NCI-H69 (cell line): ENCODE measurements at places on chromosomes 4 and X.

DNA sequence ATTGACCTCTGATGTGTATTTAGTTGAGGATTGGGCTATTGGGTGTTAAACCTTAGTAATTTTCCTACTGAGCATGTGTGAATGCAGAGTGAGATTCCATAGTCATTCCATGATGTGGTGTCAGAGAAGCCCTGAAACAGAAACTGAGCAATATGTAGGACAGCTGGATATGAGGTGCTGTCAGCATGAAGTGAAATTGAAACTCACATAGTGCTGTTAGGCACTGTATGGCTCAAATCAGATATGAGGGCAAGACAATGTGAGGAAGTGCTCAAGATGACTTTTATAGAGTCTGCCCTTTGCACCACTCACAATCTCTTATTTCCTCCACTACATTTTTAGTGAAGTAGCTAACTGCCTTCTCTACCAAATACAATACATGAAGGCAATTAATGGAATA, 188.3 kb downstream of the SH3BGRL start:
- no peak for DNase-seq

- no peak for DNase-seq
Measured at GRCh38 chrX:17078031-17078720, 131.7 kb downstream of the REPS2 start.

GRCh38 chrX:133776072-133776471, 209.3 kb downstream of the GPC3 start:
- peak; percentile 4 for DNase-seq

- no peak for DNase-seq
Measured at GRCh38 chr4:41602886-41603498, 65.0 kb downstream of the LIMCH1 start.

GRCh38 chrX:120604361-120604782, 471 bp downstream of the MCTS1 start:
- DNase-seq = peak; percentile 73

GRCh38 chr4:98148856-98149255, 5.6 kb upstream of the STPG2 start:
- peak; percentile 11 for DNase-seq

GRCh38 chr4:1344696-1345095, 2.3 kb upstream of the UVSSA start:
- DNase-seq = no peak

DNA sequence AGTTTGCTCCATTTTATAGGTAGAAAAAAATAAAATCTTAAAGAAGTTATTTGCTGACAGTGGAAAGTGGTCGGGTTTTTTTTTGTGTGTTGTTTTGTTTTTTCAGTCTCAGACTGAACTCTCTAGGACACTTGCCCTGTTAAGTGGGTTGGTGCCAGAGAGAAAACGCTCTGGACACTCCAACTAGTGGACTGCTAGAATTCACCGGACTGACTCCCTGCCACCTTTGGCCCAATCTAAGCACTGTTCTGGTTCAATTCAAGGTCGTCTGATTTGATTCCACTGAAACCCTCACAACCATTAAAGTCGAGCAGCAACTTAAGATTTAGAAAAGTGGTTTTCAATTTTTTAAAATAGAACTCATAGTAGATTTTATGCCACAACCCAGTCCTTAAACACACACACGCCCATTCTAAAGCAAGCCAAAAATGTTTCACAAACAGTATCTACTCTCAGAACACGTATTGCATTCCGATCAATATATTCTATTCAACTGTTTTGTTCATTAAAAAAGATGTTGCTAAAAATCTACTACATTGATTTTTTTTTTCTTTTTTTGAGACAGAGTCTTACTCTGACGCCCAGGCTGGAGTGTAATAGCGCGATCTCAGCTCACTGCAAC, 27.3 kb downstream of the RWDD4 start:
- no peak for DNase-seq

- no peak for DNase-seq
Measured at GRCh38 chr4:161188578-161188977, 975.2 kb downstream of the FSTL5 start.

GRCh38 chrX:27890611-27891010, 82.8 kb downstream of the MAGEB10 start:
- DNase-seq = no peak

- no peak for DNase-seq
Measured at GRCh38 chr4:113677325-113677724, 84.2 kb downstream of the CAMK2D start.

- no peak for DNase-seq
Measured at GRCh38 chrX:14802943-14803710, 69.7 kb downstream of the FANCB start.

- no peak for DNase-seq
Measured at GRCh38 chrX:150531467-150531866, 37.0 kb upstream of the MTM1 start.

DNA sequence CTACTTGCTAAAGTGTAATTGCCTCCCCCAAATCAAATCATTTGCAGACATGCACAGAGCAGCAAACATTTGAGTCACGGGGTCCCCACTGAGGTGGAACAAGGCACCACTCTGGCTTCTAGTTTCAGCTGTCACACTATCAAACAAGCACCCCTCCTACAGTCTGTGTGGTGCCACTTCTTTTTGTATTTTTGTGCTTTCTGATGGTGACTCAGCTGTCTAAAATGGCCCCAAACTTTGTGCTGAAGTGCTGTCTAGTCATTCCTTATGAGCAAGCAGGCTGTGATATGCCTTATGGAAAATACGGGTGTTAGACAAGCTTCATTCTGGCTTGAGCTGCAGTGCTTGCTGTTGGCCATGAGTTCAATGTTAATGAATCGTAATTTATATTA, 15.4 kb downstream of the IGFBP7 start:
- DNase-seq = no peak

DNA sequence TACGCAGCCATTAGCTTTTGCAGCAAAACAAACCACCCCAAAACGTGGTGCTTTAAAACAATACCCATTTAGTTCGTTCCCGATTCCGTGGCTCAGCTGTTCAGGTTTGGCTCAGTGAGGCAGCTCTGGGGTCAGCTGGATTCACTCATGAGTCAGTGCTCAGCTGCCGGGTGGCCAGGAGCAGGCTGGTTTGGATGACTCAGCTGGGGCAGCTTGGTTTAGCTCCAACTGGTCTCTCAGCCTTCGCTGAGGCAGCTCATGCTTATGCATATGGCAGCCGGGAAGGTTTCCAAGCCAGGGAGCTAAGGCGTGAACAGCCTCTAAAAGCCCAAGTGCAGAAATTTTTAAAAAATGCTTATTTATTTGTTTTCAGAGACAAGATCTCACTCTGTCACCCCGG, 13.3 kb upstream of the CD99 start:
- DNase-seq = no peak

GRCh38 chrX:132710656-132711155, 221.9 kb upstream of the MBNL3 start:
- no peak for DNase-seq

- peak; percentile 87 for DNase-seq
Measured at GRCh38 chr4:152591396-152591795, 55.5 kb upstream of the FBXW7 start.

DNA sequence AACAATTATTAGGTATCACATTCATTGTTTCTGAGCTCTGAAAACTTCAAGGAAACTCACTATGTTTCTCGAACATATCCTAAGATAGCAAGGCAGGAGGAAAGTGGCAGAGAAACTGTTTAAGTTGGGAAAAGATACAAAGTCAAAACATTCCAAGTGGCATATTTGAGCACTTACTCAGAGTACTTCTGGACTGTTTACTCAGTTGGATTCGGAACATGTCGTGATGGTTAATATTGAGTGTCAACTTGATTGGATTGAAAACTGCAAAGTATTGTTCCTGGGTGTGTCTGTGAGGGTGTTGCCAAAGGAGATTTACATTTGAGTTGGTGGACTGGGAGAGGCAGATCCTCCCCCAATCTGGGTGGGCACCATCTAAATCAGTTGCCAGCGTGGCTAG, 298.3 kb downstream of the IL1RAPL2 start:
- DNase-seq = no peak

DNA sequence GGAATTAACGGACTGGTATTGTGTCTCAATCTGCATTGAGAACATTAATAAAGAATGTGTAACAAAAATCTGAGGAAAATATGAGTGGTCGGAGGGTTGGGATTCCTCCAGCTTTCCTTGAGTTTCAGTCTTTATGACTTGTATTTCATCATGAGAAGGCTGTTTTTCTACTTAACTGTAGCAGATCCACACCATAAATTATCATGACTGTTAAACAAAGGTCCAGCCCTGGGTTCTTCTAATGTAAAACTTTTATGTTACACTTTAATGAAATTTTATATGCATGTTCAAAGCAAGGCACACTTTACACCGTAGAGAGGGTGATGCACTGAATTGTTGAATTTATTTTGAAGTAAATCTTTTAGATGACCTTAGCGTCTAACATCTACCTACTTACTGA, 7.0 kb downstream of the AFF2 start:
- no peak for DNase-seq

DNA sequence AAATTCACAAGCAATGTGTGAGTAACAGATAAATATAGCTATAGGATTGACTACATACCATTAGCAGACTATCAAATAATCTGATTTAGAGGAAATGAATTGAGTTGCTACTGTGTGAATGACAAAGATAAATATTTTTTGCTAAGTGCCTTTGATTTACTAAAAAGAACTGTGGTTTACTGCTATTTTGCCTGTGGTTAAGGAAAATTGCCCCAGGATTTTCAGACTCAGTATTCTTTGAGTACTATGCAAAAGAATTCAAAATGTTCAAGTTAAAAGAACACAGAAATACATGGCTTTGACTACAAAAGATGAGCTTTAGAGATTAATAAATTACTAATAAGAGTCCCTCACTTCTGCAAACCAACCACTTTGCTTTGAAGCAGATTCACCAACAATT, 853.8 kb downstream of the ADGRL3 start:
- DNase-seq = no peak
